Stimulated activated CD4-positive, alpha-beta T cell treated with anti-CD3 and anti-CD28 coated beads, Interleukin-15, amount 100 ng/mL, for 1 hour (primary cell): ENCODE measurements at places on chromosomes 4 and X.

- no peak for DNase-seq
These were observed 518.0 kb downstream of the TMA16 start for GRCh38 chr4:164012396-164013027.

GRCh38 chr4:20666012-20666860 lies 34.0 kb upstream of the PACRGL start:
- DNase-seq = no peak

DNA sequence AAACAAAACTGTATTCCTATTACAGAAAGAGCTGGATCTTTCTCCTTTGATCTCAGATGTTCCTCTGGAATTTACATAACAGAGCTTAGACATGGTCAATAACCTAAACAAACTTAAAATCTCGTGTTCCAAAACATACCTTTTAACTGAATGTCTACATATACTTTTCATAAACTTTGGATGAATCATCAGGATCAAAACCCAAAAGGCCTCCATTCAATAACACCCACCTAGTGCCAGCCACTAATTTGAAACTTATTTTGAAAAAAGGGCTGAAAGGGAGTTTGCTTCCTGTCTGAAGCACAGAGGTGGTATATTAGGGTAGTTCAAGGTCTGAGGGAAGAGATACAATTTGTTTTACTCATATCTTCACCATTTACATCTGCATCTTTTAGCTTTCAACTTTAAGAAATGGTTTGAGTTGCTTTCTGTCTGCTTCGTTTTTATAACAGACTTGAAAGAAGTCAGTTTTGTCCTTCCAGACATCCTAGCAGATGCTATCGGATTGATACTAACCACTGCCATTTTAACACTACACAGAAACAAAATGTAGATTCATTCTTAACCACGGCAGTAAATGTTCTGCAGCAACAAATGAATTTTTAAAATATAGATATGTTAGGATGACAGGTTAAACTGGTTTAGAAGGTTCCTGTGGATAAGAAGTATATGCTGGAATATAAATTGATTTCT lies 242.8 kb upstream of the DKK2 start:
- no peak for DNase-seq

- no peak for DNase-seq
These were observed 12.4 kb upstream of the ARHGAP6 start for GRCh38 chrX:11678158-11678557.

DNA sequence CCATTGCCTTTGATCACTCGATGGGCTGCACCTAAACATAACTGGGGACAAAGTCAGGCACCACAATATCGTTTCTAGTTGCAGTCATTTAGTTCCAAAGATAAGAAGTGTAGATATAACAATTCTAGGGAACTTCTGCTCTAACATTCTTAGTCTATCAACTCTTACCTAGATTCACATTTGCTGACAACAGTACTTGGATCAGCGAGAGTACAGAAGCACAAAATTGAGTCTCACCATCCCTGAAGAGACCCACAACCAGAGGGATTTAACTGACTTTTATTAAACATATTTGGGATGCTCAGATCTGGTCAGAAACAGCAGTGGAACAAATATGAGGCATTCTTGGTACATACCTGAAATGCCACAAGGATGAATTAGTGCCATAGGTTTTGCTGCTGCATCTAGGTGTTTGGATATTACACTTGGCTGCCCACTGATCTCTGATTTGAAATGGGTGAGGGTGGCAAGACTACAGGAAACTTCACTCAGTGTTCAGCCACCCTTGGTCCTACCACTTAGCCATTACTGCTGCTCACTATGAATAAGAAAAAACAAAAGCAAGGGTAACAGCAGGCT lies 28.9 kb upstream of the HUWE1 start:
- DNase-seq = no peak

DNA sequence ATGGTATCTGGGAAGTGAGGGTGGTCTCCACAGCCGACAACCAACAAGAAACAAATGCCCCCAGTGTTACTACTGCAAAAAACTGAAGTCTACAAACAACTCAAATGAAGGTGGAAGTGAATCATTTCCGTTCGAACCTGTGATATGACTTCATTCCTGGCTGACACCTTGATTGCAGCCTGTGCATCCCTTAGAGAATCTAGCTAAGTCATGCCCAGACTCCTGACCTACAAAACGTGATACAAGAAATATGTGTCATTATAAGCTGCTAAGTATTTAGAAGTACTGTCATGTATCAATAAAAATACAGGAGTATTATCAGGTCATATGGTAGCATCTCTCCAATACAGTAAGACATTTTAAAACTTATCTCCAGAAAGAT lies 959.7 kb upstream of the LCORL start:
- DNase-seq = no peak

GRCh38 chrX:24301806-24302205 lies 12.1 kb downstream of the SUPT20HL2 start:
- no peak for DNase-seq

- no peak for DNase-seq
These were observed 1.7 kb downstream of the CTBP1 start for GRCh38 chr4:1246901-1247863.

GRCh38 chrX:53284684-53285447 lies 3.5 kb upstream of the IQSEC2 start:
- DNase-seq = peak; percentile 20

GRCh38 chr4:156501962-156502361 lies 469.6 kb downstream of the PDGFC start:
- DNase-seq = no peak

GRCh38 chr4:87499403-87500091 lies 29.6 kb downstream of the SPARCL1 start:
- DNase-seq = no peak

DNA sequence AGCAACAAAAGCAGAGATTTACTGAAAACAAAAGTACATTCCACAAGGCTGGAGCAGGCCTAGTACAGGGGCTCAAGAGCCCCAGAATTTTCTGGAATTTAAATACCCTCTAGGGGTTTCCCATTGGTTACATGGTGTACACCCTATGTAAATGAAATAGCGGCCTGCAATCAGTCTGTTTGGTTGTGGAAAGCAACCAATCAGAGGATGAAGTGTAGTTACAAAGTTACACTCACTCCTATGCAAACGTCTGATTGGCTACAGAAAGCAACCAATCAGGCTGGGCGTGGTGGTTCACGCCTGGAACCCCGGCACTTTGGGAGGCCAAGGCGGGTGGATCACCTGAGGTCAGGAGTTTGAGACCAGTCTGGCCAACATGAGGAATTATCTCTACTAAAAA lies 13.8 kb upstream of the TXLNG start:
- no peak for DNase-seq

GRCh38 chrX:14125462-14125861 lies 95.8 kb upstream of the GEMIN8 start:
- DNase-seq = no peak

DNA sequence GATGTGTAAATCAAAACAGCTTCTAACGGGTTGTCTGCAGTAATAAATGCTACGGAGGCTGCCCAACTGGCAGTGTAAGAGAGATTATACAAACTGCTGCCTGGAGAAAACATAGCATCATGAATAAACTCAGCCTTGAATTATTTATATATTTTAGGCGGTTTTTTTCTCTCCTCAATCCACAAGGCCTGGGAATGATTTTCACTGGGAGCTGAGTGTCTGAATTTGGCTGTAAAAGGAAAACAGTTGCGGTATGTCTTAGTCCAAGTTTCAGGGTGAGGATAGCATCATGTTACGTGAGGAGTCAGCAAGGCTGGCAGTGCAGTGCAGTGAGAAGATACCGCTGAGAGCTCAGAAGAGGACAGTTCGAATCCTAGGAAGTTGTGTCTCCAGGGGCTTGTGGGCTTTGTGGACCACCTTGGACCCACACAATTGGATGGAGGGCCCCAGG lies 291.5 kb upstream of the BOD1L1 start:
- no peak for DNase-seq

GRCh38 chrX:29852767-29853166 lies 362.6 kb upstream of the MAGEB2 start:
- DNase-seq = no peak

DNA sequence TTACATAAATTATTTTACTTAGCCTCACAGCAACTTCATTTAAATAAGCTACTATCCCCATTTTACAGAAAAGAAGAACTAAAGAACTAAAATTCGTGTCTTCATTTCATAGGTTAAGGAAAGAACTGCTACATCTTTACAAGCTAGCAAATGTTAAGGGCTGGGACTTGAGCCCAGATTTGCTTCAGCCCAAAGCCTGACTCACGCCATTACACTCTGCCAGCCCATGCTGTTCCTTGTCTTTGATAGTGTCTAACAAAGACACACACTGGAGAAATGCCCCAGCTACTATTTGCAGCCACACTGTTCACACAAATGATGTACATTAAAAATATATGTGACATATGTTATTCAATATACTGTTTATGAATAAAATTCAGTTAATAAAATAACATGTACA lies 29.0 kb upstream of the ERVMER34-1 start:
- DNase-seq = no peak

DNA sequence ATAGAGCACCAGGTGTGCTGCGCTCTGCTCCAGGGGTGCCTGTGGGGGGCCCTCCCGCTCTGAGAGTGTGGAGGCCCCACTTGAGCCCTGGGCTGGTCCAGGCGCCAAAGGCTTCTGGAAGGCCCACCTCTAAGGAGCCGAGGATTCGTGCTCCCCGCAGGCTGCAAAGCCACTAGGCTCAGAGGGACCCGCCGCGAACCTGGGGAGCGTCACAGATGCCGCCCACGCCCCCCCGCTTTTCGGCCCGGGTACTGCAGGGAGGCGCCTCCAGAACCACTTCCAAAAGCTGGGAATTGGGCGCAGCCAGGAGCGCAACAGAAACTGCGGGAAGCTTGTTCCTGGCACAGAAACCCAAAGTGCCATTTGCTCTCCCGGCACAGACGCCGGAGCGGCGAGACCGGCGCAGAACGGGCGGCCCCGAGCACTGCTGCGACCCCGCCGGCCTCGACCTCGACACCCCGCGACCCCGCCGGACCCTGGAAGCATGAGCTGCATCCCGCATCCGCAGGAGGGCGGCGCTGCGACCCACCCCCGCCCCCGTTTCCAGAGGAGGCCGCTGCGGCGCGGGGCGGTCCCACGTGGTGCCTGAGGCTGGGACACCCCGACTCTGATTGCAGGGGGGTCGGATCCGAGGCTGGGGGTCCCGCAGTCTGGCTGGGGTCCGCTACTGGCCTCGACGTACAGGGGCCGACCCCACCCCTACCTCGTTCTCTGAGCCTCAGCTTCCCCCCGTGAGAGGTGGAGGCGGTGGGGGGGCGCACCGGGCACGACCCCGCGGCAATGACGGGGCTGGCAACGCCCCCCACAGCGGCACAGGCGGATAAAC lies 30.8 kb downstream of the CPLX1 start:
- DNase-seq = no peak

GRCh38 chrX:134753718-134754008 lies 95.4 kb upstream of the PLAC1 start:
- no peak for DNase-seq

DNA sequence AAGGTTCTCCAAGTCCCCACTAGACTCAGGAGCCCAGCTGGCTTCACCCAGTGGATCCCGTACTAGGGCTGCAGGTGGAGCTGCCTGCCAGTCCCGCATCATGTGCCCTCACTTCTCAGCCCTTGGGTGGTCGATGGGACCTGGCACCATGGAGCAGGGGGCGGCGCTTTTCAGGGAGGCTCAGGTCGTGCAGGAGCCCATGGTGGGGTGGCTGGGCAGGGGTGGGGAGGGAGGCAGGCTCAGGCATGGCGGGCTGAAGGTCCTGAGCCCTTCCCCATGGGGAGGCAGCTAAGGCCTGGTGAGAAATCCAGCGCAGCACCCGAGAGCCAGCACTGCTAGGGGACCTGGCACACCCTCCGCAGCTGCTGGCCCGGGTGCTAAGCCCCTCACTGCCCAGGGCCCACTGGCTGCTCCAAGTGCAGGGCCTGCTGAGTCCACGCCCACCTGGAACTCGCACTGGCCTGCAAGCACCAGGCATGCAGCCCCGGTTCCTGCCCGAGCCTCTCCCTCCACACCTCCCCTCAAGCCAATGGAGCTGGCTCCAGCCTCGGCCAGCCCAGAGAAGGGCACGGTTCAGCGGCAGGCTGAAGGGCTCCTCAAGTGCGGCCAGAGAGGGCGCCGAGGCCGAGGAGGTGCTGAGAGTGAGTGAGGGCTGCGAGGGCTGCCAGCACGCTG lies 72.7 kb upstream of the SLIT2 start:
- DNase-seq = no peak

- DNase-seq = no peak
These were observed 69.2 kb downstream of the HADH start for GRCh38 chr4:108058685-108059440.

DNA sequence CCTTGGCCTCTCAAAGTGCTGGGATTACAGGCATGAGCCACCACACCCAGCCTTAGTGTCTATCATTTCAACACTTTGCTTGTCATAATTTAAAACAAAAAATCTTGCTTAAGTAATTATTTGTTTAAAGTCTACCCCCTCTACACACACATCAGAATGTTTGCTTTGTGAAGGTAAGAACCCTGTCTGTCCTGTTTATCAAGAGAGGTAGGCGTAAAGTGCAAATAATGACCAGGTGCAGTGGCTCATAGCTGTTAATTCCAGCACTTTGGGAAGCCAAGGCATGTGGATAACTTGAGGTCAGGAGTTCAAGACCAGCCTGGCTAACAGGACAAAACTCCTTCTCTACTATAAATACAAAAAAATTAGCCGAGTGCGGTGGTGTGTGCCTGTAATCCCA lies 326.7 kb upstream of the CLNK start:
- DNase-seq = no peak

DNA sequence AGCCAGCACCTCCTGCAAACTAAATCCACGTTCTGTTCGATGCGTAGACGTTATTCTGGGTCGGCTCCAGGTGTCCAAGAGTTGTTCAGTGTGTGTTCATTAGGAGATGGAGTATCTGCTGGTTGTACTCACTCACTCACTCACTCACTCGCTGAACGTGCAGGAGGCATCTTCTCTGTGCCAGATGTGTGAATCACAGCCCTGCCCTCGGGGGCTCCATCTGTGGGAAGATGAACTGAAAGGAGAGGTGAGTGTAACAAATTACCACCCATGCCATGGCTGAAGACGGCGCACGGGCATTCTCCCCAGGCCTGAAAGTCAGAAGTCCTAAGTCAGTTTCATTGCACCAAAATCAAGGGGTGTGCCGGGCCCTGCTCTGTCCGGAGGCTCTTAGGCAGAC lies 16.1 kb downstream of the NSG1 start:
- no peak for DNase-seq

DNA sequence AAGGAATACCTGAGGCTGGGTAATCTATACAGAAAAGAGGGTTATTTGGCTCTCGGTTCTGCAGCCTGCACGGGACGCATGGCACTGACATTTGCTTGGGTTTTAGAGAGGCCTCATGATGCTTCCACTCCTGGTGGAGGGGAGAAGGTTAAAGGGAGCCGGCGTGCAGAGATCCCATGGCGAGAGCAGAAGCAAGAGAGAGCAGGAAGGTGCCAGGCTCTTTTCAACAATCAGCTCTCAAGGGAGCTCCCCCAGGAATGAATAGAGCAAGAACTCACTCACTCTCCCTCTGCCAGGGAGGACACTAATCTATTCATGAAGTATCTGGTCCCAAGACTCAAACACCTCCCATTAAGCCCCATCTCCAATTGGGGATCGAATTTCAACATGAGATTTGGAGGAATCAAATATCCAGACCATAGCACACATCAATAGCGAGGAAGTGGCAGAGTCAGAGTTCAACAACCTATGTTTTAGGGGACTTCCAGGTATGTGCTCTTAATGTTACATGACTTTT lies 109.8 kb downstream of the SORBS2 start:
- DNase-seq = no peak

GRCh38 chr4:37381040-37381668 lies 136.6 kb downstream of the NWD2 start:
- DNase-seq = no peak

- no peak for DNase-seq
These were observed 8.1 kb downstream of the CLCN4 start for GRCh38 chrX:10164879-10165278.

GRCh38 chrX:153769865-153770600 lies 6.0 kb downstream of the PLXNB3 start:
- no peak for DNase-seq
